Progenitor cell of endocrine pancreas (in vitro differentiated cells): ENCODE measurements at places on chromosomes 1 and 21. TPM values are rescaled to one million over a fixed set of nuclear protein-coding genes. Genes with fewer than 3 reads are reported as not detected.

- no peak for DNase-seq
- no peak overlapping the region for H3K27ac ChIP-seq
- H3K36me3 ChIP-seq: no peaks in the 10 kb centered on the region
Measured at GRCh38 chr1:91555821-91556531, 55.3 kb downstream of the CDC7 start.

GRCh38 chr1:221171768-221172167, 292.5 kb downstream of the HLX start:
- H3K4me1 ChIP-seq: peaks cover 5% of the 10 kb centered on the region
- no peak overlapping the region for H3K4me3 ChIP-seq

DNA sequence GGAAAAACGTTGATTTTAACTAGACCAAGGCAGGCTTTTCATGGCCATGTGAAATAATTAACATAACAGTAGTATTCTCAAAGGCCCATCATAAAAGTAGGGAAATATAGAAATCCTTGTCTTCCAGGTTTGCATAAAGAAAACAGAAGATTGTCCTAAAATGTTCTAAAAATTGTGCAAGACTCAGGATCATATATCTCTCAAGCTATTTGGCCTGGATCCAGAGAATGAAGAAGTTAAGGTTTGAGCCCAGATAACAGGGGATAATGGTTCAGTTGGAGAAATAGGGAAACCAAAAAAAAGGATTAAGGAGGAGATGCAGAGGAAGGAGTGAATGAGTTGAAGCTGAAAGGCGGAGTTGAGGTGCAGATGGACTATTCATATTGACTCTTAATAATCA, 555.5 kb upstream of the NR5A2 start:
- no peaks in the 10 kb centered on the region for H3K4me1 ChIP-seq
- H3K27ac ChIP-seq: no peak overlapping the region
- no peaks in the 10 kb centered on the region for H3K27me3 ChIP-seq
- no peak for DNase-seq

The SNRNP40 gene
- 72.0 and 75.2 TPM in 2 replicates for total RNA-seq

GRCh38 chr1:50704126-50704525, 255.9 kb downstream of the FAF1 start:
- H3K4me3 ChIP-seq: no peak overlapping the region
- H3K27ac ChIP-seq: no peak overlapping the region
- no peaks in the 10 kb centered on the region for H3K36me3 ChIP-seq
- no peaks in the 10 kb centered on the region for H3K27me3 ChIP-seq

DNA sequence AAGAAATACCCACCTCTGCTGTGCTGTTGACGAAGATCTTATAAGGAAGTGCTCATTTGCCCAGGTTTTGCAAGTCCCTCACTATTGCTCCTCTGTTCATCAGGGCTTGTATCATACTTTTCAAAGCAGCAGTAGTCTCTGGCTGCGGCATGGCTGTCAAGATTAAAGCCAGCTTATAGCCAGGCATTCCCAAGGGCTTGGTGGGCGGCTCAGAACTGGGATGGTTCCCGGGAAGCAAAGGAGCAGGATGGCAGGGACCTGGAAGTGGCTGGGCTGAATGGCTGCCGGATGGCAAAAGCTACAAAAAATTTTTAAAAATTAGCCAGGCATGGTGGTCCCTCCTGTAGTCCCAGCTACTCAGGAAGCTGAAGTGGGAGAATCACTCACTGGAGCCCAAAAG, 16.7 kb upstream of the SH3BGRL3 start:
- H3K4me3 ChIP-seq: no peak overlapping the region
- H3K27ac ChIP-seq: no peak overlapping the region
- no peaks in the 10 kb centered on the region for H3K4me1 ChIP-seq
- peaks cover 30% of the 10 kb centered on the region for H3K36me3 ChIP-seq
- no peaks in the 10 kb centered on the region for H3K27me3 ChIP-seq

- H3K36me3 ChIP-seq: no peaks in the 10 kb centered on the region
- H3K27me3 ChIP-seq: no peaks in the 10 kb centered on the region
- no peak overlapping the region for H3K4me3 ChIP-seq
- DNase-seq: no peak
- no peaks in the 10 kb centered on the region for H3K4me1 ChIP-seq
Measured at GRCh38 chr1:223405507-223405906, 12.3 kb downstream of the CCDC185 start.

The CHML gene
- total RNA-seq: 19.1 and 19.9 TPM in 2 replicates

GRCh38 chr1:227766015-227766634, 30.9 kb downstream of the SNAP47 start:
- no peaks in the 10 kb centered on the region for H3K27me3 ChIP-seq
- no peak overlapping the region for H3K4me3 ChIP-seq
- peaks cover 12% of the 10 kb centered on the region for H3K36me3 ChIP-seq
- DNase-seq: no peak
- H3K27ac ChIP-seq: no peak overlapping the region
- peaks cover 3% of the 10 kb centered on the region for H3K4me1 ChIP-seq

GRCh38 chr1:65734979-65735378, 57.7 kb upstream of the PDE4B start:
- no peaks in the 10 kb centered on the region for H3K27me3 ChIP-seq
- no peak for DNase-seq
- no peaks in the 10 kb centered on the region for H3K36me3 ChIP-seq
- H3K4me3 ChIP-seq: no peak overlapping the region
- no peak overlapping the region for H3K27ac ChIP-seq

DNA sequence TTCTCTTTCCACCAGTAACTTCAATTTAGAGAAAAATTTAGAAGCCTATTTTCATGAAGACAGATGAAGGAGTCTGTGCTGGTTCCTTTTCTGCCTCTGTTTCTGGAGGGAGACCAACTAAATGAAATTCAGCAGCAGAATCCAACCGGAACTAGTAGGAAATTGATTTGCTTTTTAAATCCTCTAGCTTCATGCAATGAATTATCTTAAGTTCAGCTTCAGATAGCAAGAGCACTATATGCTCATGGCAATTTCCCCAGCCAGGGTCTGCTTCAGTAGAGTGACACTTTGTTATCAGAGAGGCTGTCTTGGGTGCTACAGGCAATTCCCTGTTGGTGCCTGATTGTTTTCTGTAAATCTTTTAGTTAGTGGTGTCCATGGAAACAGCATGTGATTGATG, 189.7 kb downstream of the SLC35F3 start:
- no peak for DNase-seq
- no peak overlapping the region for H3K27ac ChIP-seq
- H3K4me3 ChIP-seq: no peak overlapping the region
- H3K27me3 ChIP-seq: peaks cover 62% of the 10 kb centered on the region

The CRP gene
- total RNA-seq: not detected in 2 replicates

The ANGEL2 gene
- total RNA-seq: 50.3 and 50.6 TPM in 2 replicates

- H3K4me3 ChIP-seq: no peak overlapping the region
- DNase-seq: no peak
- H3K27ac ChIP-seq: no peak overlapping the region
- H3K4me1 ChIP-seq: no peaks in the 10 kb centered on the region
Measured at GRCh38 chr1:206643118-206643698, 7.9 kb downstream of the DYRK3 start.

DNA sequence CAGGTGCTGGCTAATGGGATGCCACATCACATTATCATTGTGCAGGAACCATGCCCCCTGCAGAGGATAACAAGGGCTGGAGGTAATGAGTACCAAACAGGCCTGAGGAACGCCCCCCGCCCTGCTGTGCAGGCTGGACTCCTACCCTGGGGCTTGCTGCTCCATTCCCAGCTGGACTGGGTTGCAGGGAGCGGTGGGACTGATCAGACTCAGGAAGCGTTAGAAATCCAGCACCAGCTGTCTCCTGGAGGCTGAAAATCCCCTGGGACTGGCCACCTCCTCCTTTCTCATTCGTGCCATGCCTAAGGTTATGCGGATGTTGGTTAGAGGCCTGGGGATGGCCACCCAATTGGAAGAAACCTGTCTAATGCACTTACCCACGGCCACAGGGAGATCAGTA, 36.9 kb upstream of the POU3F1 start:
- no peak overlapping the region for H3K27ac ChIP-seq
- no peaks in the 10 kb centered on the region for H3K36me3 ChIP-seq
- no peak for DNase-seq
- no peak overlapping the region for H3K4me3 ChIP-seq
- H3K4me1 ChIP-seq: no peaks in the 10 kb centered on the region
- H3K27me3 ChIP-seq: peaks cover 11% of the 10 kb centered on the region

DNA sequence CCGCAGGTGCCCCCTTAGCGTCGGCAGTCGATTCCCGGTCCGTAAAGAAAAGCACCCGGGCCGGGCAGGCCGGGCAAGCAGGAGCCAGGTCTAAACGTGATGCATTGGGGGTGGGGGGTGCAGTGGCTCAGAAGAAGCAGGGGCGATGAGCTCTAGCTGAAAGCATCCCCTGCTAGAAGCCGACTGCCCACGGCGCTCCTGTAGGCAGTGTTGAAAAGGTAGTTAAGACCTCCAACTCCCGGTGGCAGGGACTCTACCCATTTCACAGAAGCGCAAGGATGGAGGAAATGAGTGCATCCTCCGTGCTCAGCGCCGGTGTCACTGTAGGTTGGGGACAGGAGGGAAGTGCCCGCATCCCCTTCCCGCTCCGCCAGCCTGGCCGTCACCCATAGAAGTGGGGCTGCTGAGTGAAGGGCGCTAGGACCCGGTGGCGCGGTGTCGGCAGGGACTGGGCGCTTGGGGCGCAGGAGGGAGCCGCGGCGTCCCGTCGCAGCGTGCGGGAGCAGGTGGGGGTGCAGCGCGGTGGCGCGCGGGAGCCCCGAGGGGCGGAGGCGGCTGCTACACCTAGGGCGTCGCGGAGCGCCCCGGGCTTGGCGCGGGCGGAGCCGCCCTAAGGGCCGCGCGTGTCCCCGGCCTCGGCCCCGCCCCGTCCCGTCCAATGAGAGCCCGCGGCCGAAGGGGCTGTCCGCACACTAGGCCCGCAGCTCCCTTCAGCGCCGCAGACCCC, at the start of gene WNT2B:
Gene WNT2B (plus strand): TSS at position 688 of the 727 bp plus-strand sequence. CDS start 298 bp downstream, outside the sequence.
- DNase-seq: no peak
- no peaks in the 10 kb centered on the region for H3K36me3 ChIP-seq
- H3K4me1 ChIP-seq: no peaks in the 10 kb centered on the region
- no peak within 1 kb of the TSS for H3K27ac ChIP-seq
